Immature natural killer cell (primary cell): ENCODE measurements at places on chromosomes 13 and 19. TPM values are rescaled to one million over a fixed set of nuclear protein-coding genes. Genes with fewer than 3 reads are reported as not detected.

The PSG4 gene
- not detected for polyA plus RNA-seq

The A1BG gene
- polyA plus RNA-seq: 33.4 TPM

The FFAR1 gene
- not detected for polyA plus RNA-seq

The TPTE2 gene
- not detected for polyA plus RNA-seq

The APBA3 gene
- polyA plus RNA-seq: 24.2 TPM

DNA sequence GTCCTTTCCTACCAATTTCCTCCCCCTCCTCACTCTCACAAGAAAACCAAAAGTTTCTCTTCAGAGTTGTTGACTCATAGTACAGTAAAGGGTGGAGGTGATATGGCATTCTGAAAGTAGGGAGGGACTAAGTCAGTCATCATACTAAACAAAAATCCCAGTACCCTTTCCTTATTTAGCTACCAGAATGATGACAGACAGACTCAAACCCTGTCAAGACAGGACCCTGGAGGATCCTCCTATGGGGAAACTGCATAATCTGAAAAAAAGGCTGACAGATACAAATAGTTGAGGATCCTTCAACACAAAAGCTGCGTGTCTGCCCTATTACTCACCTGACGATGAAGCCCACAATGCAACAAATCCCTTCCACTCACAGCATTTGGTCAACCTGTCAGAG, 55.5 kb downstream of the CYSLTR2 start:
- no peak for DNase-seq

DNA sequence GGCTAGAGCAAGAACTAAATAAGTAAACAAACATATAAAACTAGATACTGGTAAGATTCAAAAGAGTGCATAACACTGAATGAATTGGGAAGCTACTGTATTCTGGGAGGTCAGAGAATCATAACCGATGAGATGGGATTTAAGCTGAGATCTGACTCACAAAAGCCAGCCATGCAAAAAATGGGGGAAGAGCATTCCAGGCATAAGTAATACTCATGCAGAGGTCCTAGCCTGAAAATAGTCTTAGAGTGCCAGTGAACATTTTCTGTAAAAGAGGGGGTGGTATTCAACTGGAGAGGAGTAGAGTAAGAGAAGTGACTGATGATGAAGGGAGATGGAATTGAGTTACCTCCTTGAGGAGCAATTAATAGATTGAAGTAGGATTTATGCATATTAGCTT, 872.0 kb upstream of the GPC6 start:
- DNase-seq: no peak

GRCh38 chr13:98099627-98100026, 43.3 kb upstream of the FARP1 start:
- DNase-seq: no peak

DNA sequence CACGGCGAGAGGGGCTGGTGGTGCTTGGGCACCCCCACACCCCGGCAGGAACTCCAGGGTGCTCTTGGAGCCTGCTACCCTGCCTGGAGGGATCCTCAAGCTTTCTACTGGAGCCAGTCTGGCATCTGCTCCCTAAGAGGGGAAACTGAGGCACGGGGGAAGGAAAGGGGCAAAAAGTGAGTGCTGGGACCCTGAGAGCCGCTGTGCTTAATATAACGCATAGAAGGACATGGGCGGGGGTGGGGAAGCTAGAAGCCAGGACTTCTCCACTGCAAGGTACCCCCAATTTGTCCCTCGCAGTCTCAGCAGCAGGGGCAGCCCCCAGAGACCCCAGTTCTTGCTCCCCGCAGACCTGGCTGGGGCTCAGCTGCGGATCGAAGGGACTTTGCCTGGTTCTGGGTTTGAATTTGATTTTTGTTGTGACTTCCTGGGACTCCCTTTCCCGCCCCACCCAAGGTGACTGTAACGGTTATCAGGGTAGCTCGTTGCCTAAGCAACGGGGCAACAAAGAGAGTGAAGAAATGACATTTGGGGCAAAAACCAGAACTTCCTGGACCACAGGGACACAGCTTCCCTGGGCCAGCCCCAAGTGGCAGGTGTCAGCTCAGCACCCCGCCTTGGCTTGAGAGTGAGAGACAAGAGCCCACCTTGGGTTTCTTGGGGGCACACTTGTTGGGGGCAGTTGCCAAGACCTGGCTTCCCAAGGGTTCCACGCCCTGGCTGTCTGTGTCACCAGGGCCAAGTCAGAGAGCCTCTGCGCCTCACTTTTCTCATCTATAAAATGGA, 638 bp downstream of the ADGRE5 start:
- DNase-seq: peak; percentile 86

The ACP5 gene
- polyA plus RNA-seq: 10.9 TPM

The RXFP2 gene
- not detected for polyA plus RNA-seq

The SIAH3 gene
- not detected for polyA plus RNA-seq

- no peak for DNase-seq
Measured at GRCh38 chr19:6209680-6210079, 70.1 kb downstream of the MLLT1 start.

GRCh38 chr19:18898081-18898606, 2.2 kb upstream of the CERS1 start:
- DNase-seq: no peak

DNA sequence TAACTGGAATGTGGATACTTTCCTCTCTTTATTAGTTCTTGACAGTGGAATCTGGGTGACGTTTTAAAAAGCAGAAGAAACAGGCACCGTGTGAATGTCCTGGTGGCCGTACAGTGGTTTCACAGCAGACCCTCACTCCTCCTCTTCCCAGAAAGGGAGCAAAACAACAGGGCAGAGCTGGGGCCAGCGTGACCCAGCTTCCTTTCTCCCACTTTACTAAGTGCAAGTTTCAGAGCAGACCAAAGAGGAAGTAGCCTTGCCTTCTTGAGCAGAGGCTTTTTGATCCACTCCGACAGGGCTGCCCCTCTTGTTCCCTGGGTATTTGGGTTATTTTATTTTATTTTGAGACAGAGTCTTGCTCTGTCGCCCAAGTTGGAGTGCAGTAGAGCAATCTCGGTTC, 19.6 kb upstream of the C19orf33 start:
- no peak for DNase-seq

The ZNF460 gene
- polyA plus RNA-seq: 1.1 TPM

DNA sequence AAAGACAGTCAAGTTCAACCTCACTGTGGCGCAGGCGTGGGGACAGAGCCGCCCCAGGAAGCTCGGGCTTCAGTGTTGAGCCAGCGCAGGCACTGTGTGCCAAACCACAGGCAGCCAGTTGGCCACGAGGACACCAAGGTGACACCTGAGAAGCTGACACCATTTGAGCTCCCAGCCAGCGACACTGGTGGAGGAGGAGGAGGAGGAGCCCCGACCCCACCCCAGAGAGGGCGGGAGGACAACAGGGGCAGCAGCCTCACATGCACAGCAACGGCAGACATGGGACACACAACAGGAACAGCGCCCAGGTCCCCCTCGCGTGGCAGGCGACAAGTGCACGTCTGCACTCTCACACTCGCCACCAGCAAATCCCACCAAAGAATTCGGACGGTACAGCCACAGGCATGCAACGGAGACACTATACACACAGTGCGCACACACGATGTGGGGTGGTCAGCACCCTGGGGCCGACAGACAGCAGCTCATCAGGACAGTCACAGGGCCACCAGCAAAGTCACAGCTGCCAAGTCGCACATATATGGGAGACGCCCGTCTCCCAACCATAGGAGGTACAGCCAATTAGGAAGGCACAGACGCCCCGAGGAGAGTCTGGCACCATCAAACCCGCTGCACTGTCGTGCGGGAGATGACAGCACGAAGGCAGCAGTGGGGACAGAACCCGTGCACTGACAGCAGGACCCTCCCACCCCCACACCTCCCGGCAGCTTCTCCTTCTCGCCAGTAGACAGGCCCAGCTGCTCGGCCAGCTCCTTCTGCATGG, 3.4 kb downstream of the EIF3G start:
- DNase-seq: peak; percentile 84

GRCh38 chr19:5644037-5644436, 21.2 kb downstream of the SAFB start:
- no peak for DNase-seq

DNA sequence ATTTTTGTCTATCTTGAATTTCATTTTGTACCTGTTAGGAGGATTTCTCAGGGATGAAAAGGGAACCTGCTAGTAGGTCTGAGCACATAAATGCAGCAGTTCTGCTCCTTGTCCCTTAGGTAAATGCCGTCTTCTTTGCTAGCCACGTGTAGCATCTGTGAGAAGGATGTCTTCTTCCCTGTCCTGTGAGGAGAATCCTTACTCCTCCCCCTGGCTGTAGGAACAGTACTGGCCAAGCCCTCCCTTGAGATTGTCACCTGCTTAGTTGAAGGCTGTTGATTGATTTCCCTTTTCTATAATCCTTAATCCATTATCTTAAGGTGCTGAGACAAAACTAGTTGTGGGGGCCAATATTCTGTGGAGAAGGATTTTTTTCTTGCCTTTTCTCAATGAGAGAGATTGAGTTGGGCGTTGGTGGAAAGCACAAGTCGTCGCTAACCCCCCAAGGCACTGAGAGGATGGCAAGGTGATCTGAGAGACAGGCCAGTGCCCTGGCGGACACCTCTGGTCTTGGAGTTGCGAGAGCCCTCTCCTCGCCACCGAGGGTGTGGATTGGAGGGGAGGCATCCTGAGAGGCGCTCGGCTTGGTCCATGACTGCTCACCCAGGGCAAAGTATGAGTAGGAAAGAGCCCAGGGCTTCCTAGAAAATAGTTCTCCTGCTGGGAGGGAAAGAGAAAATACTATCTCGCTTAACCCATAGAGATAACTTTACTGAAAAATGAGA, 216.7 kb downstream of the ATP8A2 start:
- DNase-seq: no peak

DNA sequence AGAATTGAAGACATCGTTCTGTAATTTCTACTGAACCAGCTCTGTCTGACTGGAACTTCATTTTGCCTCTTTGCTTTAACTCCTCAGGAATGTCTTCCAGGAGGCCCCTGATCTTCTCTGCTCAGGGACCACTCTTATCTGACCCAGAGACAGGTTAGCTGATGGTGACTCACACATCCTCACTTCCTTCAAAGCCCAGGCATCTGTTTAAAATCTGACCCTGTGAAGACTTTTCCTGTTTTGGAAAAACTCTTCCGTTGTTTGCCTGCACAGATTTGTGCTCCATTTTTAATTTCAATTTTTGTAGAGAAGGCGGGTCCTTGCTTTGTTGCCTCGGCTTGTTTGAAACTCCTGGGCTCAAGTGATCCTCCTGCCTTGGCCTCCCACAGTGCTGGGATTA, 1.6 kb downstream of the ARL11 start:
- DNase-seq: no peak

The ZNF225 gene
- polyA plus RNA-seq: 1.2 TPM

The LGALS14 gene
- not detected for polyA plus RNA-seq

The KLHL1 gene
- polyA plus RNA-seq: not detected

DNA sequence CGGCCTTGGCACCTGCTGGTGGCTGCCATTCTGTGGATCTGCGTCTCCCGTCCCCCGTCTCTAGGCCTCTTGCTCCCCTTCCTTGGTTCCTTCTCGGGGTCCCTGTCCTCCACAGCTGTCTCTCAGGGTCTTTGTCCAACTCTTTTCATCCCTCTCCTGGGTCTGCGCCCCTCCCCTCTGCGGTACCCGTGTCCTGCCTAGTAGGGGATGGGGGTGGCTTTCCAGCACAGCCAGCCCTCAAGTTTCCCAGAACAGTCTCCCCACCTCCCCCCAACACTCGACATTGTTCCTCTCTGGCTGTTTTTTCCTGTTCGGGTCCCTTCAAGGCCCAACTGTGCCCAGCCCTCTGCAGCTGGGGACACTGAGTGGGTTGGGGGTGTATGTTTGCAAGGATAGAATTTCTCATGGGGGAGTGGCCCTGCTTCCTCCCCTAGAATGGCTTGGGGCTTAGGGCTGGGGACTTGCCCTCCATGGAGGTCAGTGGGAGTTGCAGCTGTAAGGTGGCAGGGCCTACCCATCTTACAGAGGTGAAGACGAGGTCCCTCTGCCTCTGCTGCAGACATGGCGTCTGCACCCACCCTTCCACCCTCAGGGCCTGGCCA, 762 bp upstream of the ADM5 start:
- DNase-seq: no peak

DNA sequence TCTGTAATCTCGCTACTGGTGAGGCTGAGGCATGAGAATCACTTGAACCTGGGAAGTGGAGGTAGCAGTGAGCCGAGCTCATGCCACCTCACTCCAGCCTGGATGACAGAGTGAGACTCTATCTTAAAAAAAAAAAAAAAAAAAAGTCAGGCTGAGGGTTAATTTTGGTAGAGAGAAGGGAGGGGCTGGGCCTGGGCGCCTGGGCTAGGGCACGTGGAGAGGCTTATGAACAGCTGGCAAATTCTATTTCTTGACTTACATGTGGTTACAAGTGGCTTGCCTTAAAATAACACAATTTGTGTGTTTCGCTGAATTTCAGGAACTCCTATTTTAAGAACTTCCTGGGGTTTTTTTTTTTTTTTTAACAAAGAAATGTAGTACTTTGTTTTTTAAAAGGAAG, 47.6 kb upstream of the MAP3K10 start:
- peak; percentile 35 for DNase-seq

DNA sequence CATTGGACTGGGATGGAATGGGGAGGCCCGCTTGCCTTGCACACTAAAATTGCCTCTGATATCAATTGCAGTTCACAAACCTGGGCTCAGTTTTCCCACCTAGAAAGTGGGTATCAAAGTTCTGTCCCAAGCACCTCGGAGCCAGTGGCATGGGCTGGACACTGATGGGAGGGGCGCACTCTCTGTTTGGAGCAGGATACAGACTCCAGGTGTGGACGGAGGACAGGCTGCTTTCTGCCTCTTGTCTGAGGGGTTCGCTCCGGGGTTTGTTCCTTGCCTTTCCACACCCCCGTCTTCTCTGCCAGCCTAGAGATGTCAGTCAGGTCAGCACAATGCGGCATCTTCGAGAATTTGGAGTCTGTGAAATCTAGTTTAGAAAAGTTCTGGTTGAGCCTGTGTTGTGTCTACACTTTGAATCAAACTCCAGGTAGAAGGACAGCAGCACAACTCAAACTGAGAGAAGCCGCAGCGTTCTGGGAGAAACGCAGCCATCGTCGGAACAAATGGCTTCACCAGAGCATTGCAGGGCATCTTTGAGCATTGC, 141.9 kb downstream of the TEX29 start:
- DNase-seq: no peak
